Foreskin melanocyte (primary cell): ENCODE measurements at places on chromosomes 12 and 14.
A peak's percentile ranks its signal among the peaks of the same experiment; 100 is the strongest.

DNA sequence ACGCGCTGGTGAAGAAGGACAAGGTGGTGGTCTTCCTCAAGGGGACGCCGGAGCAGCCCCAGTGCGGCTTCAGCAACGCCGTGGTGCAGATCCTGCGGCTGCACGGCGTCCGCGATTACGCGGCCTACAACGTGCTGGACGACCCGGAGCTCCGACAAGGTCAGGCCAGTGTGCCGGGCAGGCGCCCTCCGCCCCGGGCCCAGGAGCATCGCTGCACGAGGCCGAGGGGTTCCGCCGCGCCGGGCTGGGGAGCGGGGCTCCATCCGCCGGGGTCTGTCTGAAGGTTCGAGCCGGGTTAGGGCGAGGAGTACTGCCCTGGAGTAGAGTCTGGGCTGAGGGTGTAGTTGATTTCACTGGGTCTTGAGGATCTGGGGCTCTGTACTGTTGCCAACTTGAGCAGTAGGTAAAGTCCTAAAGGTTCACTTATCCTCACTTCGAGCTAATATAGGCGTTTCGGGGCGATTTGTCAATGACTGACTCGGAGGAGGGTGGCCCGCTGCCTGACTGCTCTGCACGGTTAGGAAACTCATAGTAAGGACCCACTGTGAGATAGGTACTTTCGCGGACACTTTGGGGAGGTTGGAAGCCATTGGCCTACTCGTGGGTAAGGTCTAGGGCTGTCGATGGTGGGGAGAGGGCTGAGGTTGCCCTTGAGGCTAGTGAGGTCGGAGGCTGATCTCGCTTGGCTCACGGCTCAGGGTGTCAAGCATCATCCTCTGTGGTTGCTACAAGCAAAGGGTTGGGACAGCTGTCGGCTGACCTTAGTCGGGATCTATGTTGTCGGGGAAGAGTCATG lies 574 bp downstream of the GLRX5 start:
- no peak for DNase-seq

- no peak for DNase-seq
Measured at GRCh38 chr12:109065154-109065852, 12.9 kb downstream of the USP30 start.

DNA sequence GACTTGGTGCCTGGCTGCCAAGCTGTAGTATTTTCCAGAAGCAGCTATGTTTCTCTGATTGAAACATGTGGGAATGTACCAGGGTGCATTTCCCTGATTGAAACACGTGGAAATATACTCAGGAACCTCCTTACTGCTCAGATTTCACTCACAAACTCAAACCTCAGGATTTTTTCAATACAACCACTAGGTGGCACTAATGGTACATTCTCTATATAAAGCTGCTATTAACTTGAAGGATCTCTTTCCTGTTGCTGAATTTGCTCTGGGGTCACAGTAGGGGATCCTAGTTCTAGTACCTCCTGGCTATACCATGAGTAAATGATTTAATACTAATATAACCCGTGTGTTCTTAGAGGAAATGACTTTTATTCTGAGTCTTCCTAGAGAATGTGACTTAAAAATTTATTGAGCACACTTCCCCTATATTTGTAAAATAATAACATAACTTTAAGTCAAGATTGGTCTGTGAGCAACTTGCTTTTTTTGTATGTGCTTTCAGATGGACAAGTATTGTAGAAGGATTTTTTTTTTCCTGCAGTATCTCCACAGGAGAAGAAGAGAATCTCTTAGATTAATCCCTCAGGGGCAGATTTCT lies 173.8 kb upstream of the MIS18BP1 start:
- peak; percentile 33 for DNase-seq

- DNase-seq, result no peak
Measured at GRCh38 chr12:3564411-3564810, 73.4 kb downstream of the PRMT8 start.

DNA sequence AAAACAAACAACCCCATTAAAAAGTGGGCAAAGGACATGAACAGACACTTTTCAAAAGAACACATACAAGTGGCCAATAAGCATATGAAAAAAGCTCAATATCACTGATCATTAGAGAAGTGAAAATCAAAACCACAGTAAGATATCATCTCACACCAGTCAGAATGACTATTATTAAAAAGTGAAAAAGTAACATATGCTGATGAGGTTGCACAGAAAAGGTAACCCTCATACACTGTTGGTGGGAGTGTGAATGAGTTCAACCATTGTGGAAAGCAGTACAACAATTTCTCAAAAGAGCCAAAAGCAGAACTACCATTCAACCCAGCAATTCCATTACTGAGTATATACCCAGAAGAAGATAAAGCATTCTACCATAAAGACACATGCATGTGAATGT lies 18.2 kb downstream of the PDE6H start:
- no peak for DNase-seq

DNA sequence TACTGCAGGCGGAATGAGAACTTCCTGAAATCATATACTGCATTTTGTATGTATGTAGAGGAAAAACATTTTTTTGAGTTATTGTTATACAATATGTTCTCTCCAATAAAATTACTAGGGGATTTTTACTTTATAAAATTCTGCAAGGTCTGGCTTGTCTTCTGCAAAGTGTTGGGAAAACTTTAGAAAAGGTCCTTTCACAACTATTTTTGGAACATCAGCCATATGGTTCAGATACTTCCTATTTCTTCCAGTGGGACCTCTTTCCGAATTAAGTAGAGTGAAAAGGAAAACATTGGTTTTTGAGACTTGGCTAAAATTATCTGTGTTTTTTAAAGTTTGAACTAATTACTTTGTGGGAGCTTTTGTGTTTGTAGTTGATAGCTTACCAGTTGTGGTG lies 52.7 kb downstream of the DAAM1 start:
- DNase-seq, result no peak

GRCh38 chr12:32854097-32854496 lies 42.5 kb downstream of the PKP2 start:
- no peak for DNase-seq

GRCh38 chr12:119177724-119178380 lies 879 bp upstream of the HSPB8 start:
- DNase-seq, result no peak

GRCh38 chr14:54109521-54110120 lies 153.0 kb upstream of the BMP4 start:
- DNase-seq, result no peak

DNA sequence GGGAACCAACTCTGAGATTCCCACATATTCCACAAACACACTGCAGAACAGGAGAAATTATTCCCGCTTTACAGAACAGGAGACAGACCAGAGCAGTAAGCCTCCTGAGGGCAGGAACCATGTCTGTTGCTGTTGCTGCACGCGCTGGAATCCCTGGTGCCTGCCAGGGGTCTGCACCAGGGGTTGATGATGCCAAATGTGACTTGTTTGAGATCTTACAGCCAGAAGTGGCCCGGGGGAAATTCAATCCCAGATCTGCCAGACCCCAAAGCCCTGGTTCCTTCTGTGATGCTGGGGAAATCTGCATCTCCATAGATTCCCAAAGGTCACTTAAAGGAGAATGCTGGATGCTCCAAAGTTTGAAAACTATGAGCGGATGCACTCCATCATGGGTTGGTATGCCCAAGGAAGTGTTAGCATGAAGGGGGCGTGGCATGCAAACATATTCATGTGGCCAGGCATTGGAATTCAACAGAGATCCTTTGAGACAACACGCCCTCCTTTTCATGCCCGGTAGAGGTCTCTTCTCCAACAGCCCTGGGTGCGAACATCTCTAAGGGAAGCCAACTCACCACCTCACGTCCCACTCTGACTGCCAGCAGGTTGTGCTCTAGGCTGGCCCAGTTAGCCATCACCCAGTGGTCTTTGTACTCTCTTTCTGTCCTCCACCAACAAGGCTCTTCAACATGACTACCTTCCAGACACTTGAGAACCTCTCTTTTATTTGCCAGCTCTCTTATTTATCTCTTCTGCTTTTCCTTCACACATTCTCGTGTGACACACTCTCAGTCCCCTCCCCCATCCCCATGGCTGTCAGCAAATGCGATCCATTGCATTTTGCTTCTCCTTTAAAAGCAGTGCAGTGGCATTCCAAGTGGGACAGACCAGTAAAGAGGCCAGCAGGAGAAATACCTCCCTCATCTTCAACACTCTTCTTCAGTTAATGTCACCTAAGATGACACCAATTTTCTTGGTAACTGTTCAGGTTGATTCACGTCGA lies 131.3 kb downstream of the ZFP36L1 start:
- DNase-seq, result no peak

- DNase-seq, result no peak
Measured at GRCh38 chr12:120981407-120981941, 3.1 kb downstream of the HNF1A start.

DNA sequence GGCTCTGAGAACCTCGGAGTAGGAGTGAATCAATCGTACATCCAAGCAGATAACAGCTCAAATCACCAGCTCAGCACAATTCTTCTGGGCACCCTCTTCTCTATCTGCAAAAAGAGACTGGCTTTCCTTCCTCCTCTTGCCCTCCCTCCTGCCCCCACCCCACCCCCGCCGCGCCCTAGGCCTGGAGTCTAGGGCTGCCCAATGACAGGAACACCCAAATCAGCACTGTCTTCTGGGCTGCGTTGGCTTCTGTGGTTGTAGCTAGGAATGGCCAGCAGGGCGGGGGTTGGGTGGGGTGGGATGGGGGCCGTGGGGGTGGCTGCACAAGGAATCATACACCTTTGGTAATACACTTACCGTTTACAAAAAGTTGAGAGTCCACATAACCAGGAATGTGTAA lies 28.0 kb upstream of the TMCC3 start:
- no peak for DNase-seq

- no peak for DNase-seq
Measured at GRCh38 chr14:71758229-71758951, 173.8 kb upstream of the RGS6 start.

GRCh38 chr12:13452955-13453570 lies 256.5 kb downstream of the EMP1 start:
- no peak for DNase-seq

GRCh38 chr12:110888256-110888991 lies 32.0 kb downstream of the MYL2 start:
- DNase-seq, result no peak

- no peak for DNase-seq
Measured at GRCh38 chr14:71668186-71668912, 263.9 kb upstream of the RGS6 start.

DNA sequence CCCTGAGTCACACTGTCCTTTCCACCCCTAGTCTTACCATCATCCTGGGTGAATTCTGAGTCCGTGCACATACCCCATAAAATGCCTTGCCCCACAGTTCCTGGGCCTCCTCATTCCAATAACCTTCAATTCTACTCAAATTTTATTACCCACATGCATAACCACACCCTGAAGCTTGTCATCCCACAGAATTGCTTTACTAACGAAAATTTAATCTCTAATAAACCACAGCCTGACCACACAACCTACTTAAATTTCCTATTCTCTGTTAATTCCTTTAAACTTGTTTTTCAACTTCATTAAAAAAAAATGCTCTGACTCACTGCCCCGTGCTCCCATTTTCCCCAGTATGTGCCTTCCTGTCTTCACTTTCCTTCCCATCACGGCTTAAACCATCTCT lies 205.9 kb downstream of the PHLDA1 start:
- peak; percentile 83 for DNase-seq

GRCh38 chr12:131363393-131363792 lies 347.5 kb upstream of the SFSWAP start:
- DNase-seq, result no peak

GRCh38 chr12:39348523-39348922 lies 94.4 kb downstream of the KIF21A start:
- no peak for DNase-seq

DNA sequence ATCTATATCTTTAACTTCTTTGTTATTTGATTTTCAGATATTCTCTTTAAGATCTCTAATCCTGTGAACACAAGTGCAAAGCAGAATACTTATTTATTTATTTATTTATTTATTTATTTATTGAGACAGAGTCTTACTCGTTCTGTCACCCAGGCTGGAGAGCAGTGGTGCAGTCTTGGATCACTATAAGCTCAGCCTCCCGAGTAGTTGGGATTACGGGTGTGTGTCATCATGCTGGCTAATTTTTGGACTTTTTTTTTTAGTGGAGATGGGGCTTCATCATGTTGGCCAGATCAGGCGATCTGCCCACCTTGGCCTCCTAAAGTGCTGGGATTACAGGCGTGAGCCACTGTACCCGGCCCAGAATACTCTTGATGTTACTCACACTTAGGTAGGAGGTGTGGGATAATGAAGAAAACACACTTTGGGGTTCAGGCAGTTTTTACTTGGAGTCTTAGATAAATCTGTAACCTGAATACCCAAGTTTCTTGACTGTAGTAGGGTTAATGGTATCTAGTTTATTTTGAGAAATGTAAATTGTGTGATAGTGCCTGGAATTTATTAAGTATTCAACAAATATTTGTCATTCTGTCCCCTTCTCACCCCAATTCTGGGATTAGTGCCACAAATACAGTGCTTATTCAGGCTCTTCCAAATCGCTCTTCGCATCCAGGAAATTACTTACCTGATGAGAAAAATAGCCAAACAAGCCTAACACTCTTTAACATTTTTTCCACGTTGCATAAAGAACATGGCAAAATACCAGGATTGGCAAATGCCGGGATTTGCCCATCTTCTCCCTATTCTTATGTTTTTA lies 33.0 kb downstream of the METAP2 start:
- no peak for DNase-seq

DNA sequence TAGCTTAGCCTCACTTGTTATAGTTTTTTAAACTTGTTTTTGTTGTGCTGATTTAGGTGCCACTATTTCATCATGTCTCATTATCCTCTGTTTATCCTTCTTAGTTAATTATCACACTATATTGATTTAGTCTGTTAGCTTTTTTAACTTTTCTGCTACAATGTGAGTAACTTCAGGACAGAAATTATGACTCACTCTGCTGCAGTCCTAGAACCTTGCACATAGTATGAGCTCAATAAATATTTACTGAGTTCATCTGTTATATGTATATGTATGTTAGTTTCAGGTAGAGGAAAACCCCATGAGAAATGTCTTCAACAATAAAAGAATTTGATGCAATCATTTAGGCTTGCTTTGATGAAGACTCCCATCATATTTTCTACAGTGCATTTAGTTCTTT lies 224.3 kb upstream of the NAV3 start:
- no peak for DNase-seq

DNA sequence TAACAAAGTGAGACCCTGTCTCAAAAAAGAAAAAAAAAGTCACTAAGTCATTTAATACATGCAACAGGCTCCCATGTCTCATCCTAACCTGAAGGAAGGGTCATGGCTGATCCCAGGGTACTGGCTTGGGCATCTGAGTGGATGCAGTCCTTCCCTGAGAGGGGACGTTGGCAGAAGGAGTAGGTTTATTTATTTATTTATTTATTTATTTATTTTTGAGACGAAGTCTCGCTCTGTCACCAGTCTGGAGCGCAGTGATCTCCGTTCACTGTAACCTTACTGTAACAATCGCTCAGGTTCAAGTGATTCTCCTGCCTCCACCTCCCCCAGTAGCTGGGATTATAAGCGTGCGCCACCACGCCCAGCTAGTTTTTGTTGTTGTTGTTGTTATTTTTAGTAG lies 7.2 kb upstream of the CALCOCO1 start:
- no peak for DNase-seq

- DNase-seq, result no peak
Measured at GRCh38 chr12:70354787-70355186, 11.3 kb upstream of the KCNMB4 start.

DNA sequence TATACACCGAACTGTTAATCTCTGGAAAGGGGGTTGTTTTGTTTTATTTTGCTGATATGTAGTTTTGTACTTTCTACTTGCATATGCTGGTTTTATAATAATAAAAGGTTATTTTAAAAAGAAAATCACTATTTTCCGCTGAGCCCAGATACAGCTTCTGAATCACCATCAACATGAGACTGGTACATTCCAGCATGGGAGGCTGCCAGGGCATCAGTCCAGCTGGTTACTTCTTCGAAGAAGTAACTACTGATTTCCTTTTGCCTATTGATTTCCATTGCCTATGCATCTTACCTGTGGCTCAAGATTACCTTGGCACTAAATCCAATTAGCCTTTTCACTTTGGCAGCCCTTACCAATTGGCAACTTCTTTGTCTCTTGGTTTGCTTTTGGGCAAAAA lies 11.7 kb upstream of the OSBPL8 start:
- DNase-seq, result no peak
